ENCODE measurements at places on chromosomes 5 and 9.

DNA sequence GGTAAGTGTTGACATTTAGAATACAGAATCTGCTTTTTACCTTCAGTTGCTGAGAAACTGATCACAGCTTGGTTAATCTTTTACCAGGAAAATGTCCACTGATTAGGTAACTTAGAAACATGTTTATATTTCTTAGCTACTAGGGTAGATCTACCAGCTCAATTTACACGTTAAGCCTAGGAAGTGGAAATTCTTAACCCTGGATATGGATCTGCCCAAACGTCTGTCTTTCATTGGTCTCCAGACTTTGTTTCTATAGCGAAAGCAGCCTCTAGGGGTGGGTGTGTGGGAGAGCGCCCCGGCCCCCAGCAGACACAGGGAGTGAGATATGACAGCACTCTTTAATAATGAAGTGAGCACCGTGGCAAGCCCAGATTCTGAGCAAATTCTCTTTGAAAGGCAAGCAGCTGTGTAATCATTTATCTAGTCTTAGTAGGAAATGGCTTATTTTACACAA is 141.6 kb upstream of the ZNF608 start:
- no peak for DNase-seq

DNA sequence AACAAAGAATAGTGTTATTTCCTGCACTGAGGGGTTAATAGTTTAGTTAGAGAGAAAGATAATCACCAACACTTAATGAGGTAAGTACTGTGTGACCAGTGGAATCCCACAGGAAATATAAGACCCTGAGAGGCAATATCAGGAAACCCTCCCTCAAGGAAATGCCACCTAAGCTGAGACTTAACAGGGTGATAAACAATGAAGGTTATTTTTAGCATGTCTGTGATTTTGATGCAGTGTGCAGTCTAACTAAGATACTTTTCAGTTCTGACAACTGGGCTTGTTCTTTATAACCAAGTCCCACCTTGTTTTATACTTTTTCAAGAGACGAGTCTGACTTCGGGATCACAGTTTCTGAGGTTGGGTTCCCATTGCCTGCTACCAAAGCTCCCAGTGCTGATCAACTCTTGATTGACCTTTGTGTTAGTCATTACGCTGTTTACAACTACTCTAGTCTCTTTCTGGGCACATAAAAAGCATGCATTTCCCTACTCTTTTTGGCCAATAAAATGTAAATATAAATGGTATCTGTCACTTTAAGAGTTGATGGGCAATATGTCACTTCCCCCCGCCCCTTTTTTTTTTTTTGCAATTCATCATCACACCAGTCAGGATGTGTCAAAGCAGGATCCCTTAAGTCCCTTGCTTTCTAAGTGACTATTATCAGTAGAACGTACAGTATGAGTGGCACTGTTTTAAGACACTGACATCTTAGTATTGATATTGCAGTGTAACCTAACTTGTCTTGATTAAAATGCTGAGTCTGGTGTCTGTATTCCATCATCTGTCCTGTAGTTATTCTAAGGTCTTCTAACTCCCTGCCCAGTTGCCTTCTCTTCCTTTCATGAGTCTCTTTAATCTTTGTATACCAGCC is 31.4 kb downstream of the C6 start:
- DNase-seq: no peak

DNA sequence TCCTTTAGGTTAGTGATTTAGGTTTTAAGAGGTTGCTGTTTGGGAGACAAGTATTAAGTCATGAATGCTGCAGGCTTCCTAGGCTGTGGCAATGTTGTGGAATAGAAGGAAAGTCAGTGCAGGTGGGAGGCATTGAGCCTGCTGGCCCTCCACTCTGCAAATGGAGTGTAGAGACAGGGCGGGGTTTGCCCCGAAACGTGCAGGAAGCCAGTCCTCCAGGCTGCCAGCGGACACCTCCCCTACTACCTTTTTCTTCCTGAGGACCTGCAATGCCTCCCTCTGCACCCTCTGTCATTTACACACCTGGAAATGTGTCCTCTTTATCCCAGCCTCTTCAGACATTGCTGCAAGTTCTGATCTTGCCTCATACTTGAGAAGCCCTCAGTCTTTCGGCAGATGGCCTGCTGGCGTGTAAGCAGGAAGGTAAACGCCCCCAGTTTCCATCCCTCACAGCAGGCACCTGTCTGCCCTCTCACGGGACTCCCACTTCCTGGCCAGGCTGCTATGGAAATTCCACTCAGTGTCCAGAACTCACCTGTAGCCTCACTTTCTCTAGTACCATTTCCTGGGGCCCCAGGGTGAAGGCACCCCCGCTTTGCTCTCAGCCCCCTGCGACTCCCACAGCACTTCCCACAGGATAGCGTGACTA is 81.6 kb upstream of the BOD1 start:
- DNase-seq: no peak

- no peak for DNase-seq
Measured at GRCh38 chr5:99320436-99320835, 391.6 kb upstream of the CHD1 start.

DNA sequence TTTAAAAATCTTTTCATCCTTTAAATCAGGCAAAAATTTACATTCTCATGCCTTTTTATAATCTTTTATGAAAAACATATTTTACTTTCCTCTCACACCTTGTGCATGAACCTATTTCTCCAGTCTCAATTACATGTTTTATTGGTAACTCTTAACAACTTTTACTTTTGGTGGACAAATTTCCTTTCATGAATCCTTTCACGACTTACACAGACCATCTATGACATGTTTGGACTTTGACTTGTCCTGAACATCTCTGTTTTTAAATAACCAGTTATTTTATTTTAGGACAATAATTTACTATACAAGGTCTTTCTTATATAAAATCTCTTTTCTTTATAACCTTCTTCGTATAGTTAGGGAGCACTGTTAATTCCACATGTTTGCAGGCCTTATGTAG is 26.5 kb upstream of the MTMR12 start:
- DNase-seq: no peak

DNA sequence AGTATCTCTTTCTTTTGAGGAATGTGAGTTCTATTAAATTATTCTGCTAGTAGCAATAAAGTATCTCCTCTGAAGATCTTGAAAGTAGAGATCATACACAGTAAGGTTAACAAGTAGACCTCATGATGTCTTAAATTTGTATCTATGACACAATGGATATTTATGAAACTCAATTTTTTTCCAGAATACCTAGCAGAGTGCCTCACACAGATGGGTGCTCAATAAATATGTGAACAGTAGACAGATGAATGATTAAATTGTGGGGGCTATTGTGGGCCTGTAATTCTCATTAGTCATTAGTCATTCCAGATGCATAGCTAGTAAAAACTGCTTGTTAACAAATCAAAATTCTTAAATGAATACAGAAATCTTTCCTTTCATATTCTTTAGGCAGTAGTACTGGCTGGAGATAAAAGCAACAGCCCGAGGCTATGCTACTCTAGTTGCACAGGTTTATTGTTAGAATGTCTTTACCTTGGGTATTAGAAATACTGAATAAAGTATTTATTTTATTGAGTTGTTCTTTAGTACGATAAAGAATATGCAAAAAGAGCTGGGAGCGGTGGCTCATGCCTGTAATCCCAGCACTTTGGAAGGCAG is 22.0 kb downstream of the CHD1 start:
- DNase-seq: no peak

DNA sequence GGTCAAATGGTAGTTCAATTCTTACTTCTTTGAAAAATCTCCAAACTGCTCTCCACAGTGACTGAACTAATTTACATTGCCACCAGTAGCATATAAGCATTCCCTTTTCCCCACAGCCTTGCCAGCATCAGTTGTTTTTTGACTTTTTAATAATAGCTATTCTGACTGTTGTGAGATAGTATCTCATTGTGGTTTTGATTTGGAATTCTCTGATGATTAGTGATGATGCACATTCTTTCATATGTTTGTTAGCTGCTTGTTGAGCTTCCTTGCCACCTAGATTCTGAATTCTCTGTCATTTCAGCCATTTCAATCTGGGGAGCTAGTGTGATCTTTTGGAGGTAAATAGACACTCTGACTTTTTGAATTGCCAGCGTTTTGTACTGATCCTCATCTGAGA is 24.0 kb downstream of the CDK20 start:
- DNase-seq: no peak

- no peak for DNase-seq
Measured at GRCh38 chr9:136604823-136605525, 57.7 kb upstream of the EGFL7 start.

GRCh38 chr5:135667673-135668072 is 88.9 kb upstream of the CXCL14 start:
- DNase-seq: no peak

DNA sequence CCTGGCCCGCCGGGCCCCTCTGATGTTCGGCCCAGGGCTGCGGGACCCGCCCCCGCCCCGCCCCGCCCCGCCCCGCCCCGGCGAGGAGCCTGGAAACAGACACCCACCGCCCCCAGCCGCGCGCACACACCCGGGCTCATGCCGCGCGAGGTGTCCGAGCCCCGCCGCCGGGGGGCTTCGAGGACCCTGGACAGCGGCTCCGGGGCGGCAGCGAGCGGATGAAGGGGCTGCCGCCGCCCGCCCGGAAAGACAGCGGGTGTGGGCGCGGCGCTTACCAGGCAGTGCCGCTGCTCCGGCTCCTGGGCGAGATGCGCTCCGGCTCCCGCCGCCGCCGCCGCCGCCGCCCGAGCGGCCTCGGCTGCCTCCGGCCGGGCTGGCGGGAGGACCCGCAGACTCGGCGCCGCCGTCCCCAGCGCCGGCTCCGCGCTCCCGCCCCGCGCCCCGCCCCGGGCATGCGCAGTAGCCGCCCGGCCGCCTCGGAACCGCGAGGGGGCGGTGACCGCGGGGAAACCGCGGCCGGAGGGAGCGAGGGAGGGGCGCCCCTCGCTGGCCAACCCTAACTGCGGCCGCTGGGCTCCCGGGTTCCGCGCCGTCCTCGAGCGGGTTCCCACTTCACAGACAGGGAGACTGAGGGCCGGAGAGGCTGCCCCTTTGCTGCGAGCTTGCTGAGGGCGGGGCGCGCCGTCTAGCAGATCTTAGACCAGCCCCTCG is at the start of gene GPRIN1:
TSS of gene GPRIN1 (minus strand) at position 433 of the 711 bp plus-strand sequence. CDS start 10,322 bp downstream, outside the sequence.
- DNase-seq: no peak
